ENCODE measurements at places on chromosomes 2 and 18. TPM values are rescaled to one million over a fixed set of nuclear protein-coding genes. Genes with fewer than 3 reads are reported as not detected.
A peak's percentile ranks its signal among the peaks of the same experiment; 100 is the strongest.

- no peak for DNase-seq
These were observed 6.5 kb downstream of the PRPF40A start for GRCh38 chr2:152710713-152711112.

DNA sequence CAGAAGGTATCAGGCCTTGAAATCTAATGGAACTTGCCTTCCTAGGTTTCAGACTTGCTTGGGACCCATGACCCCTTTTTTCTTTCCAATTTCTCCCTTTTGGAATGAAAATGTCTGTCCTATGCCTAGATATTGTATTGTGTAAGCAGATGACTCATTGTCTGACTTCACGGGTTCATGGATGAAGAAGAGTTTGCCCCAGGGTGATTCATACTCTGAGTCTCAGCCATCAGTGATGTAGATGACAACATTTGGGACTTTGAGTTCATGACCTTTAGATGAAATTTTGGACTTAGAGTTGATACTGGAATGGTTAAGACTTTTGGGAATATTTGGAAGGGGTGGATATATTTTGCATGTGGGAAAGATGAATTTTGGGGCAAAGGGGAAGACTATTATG is 11.2 kb upstream of the SCYGR5 start:
- DNase-seq: no peak

GRCh38 chr2:157438863-157439823 is 4.7 kb downstream of the CYTIP start:
- no peak for DNase-seq

DNA sequence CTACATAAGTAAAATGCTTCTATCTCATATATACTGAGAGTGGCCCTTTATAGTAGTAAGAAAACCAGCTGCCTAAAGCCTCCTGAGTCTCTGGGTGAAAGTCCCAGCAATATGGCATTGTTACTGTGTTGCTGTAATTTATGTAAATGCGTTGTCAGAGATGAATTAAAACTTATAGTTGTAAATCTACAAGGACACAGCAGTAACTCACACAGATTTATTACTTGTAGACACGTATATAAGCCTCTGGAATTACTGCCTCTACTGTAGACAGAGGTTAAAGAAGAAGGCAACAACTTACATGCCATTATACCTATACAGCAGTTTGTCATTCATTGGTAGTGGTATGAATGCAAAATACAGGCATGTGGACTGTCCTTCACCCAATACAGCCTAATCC is 169.1 kb upstream of the BOD1L2 start:
- no peak for DNase-seq

TTN gene
- total RNA-seq: 3.7 TPM

DNA sequence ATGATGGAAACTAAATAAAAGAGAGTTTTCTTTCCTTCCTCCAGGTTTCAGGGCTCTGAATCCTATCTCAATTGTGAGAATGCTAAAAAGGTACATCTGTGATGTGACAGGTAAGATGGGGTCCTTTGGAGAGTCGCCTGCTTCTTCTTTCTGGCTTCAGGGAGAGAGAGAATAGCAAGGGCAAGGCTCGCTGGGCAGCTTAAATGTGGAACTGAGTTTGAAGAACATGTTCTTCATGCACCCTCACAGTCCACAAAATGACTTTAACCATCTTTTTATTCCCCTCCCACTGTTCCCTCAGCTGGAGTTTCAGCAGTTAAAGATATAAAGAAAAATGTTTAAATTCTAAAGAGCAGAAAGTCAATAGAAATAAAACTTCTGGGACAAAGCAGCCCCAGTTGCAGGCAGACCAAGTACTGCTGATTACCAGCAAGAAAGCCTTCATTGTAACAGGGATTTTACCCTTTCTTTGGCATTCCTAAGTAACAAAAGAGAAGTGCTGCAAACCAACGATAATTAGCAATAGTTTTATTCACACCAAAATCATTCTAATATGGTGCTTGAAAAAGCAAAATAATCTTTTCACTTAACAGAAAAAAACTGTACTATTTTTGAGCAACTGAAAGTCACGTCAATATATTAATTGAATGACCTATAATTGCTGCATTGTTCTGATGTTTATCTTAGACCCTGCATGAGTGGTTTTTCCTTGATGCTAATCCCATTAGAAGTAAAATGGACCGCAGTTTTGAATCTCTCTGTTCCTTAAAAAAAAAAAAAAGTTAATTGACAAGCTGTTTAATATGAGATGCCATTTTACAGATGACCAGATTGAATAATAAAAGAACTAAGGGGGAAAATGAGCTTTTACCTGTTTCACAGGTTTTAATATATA is 61.5 kb downstream of the LRP2 start:
- DNase-seq: no peak

DNA sequence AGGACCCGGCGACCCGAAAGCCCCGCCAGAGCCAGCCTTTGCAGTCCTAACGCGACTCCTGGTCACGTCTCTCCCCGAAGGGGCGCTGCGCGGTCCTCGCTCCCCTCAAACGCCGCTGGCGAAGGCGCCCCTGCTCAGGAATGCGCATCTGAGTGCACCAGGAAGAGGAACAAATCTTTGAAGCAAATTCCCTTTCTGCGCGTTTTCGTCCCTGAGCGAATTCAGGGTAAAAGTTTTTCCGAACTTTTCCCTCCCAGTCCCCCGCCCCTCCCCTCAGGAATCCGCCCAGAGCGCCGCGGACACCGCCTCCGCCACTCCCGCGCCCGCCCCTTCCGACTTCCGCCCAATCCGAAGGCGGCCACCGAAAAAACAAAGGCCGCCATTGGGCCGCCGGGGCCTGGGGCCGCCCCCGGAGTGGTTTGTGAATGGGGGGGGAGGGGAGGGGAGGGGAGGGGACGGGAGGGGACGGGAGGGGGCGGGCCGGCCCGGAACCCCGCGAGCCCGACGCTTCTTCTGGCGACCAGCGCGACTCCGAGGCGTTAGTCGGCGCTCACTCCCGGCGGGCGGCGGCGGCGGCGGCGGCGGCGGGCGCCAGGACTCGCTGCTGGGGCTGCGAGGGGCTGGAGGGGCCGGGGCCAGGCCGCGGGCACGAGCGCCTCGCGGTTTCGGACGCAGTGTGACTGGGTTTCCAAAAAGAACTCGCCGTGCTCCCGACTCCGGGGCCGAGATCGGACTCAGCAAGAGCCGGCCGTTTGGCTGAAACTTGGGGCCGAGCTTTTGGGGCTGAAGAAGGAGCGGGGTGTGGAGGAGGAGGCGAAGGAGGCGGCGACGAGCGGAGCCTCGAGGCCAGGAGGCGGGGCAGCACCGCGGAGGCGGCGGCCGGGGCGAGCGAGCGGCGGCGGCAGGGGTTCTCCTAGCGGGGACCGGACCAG is at the start of gene FZD7:
Gene FZD7 (plus strand): TSS at position 539 of the 932 bp plus-strand sequence. CDS start 793 bp downstream, outside the sequence.
- peak; percentile 77 for DNase-seq

DNA sequence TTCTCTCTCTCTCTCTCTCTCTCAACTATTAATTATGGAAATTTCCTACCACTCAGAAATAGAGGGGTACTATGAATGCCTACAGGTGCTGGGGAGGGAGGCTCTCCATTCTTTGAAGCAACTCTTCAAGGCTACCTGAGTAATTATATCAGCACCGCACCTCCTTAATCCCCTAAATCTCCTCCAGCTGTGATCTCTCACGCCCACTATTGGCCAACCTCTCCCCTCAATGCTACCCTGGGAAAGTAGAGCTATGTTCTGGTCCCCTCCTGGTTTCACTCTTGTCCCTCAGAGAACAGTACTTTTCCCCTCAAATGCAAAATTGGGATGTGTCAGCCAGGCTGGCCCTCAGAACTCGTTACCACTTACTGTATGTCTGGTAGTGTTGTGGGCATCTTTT is 1.6 kb downstream of the MOCOS start:
- DNase-seq: no peak

GRCh38 chr2:176130957-176131847 is 1.7 kb downstream of the HOXD8 start:
- no peak for DNase-seq

EFHD1 gene
- total RNA-seq: 1.1 TPM

DNA sequence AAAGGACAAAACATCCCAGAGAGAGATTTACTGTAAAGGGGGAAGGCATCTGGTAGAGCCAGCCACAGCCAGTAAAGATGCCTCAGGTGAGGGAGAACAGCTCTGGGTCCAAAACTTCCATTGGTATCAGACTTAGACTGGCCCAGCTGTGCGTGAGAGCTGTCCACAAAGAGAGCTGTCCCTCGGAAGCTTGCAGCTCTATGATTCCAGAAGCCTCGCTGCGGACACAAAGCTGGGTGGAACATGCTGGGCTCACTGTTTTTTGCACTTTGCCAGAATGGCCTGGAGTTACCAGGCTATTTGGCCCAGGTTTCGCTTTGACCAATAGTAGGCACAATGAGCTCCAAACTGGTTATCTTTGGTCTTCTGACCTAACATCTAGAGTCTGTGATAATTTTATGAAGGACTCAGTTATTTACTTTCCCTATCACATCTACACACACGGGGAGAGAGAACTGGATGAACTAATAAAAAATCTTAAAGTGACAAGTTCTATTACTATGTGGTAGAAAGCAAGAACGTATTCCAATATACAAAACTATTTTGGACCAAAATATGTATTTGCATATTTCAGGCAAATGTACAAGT is 101.9 kb downstream of the DNER start:
- DNase-seq: no peak

ERBB4 gene
- 127 TPM for total RNA-seq

GRCh38 chr2:120775194-120775593 is 39.5 kb downstream of the GLI2 start:
- no peak for DNase-seq

GPR45 gene
- total RNA-seq: 0.78 TPM

DNA sequence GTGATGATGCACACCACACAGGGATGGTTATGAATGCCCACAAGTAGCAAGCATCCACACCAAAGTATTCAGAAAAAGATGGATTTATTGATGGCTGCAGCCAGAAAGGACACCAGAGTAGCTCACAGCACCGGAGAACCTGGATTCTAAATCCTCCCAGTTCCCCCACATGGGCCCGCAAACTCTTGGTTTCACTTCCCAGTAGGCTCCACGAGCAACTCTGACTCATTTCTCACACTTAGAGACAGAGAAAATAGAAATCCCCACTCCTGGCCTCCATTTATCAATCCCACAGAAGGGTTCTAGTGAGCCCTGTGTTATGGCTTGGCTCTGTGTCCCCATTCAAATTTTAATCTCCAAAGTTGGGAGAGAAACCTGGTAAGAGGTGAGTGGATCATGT is 426.7 kb upstream of the MYT1L start:
- DNase-seq: no peak

DNA sequence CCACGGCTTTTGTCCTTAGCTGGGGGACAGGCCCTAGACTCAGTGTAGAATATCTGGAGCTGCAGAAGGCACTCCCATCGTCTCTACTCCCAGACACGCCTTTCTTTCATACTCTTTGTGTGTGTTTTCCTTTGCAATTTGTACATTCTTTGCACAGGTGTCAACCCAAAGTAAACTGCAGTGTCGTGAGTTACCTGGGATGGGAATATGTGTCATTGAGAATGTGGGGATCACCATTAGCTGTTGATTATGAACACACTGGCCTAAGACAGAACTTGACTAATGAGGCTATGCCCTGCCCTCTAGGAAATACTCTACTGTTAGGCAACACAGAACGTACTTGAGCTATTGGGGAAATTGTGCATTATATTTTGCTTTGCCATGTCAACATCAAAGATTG is 233.3 kb downstream of the SETBP1 start:
- DNase-seq: no peak

DNA sequence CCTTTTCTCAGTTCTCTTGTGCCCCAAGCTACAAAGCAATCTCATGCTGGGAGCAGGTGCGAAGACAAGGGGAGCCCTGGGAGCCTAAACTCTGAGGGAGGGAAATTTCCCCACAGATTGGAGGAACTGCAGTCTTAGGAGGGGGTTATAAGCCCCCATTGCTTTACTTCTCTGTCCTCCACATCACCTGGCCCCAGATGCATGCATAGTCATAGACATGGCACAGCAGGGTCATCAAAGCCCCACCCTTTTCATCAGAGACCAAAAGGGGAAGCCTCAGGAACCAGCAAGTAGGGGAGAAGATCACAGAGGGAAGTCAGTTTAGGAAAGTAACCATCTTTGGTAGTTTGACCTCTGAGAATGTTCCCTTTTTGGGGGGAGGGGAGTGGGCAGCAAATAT is 33.7 kb downstream of the LANCL1 start:
- no peak for DNase-seq

SCG2 gene
- total RNA-seq: 52.9 TPM

DNA sequence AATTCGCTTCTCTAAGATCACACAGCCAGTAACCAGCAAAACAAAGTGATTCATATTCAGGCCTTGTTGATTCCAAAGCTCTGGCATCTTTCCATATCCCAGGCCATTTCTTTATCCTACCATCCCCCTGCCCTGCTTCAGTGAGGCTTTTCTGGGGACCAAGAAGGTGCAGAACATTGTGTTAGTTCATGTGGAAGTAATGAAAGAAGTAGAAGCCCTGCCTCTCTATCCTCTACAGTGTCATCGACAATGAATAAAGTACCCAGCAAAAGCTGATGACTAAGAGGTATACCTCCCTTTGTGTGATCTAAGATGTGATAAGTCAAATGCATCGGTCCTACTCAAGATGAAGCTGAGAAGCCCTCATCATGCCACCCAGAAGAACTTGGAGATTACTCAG is 383.2 kb downstream of the BCL11A start:
- no peak for DNase-seq

GRCh38 chr2:141515931-141516330 is 614.9 kb downstream of the LRP1B start:
- DNase-seq: no peak

DNA sequence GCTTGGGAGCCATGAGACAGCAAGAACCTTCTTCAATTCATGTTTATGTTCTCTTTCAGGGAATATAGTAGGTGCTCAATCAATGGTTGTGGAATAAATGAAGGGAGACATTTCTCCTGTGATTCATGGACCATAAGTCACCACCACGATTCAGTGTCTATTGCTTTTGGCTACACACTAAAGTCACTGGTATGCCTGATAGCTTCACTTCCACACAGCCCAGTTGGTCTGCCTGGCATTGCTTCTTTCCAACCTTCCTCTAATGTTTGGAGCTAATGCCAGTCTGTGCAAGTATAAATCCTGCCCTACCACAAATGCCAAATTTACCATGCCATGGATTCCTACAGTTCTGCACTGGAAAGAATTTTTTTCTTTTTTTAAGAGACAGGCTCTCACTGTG is 1.3 kb upstream of the CXCR1 start:
- no peak for DNase-seq

EVX2 gene
- total RNA-seq: not detected

DNA sequence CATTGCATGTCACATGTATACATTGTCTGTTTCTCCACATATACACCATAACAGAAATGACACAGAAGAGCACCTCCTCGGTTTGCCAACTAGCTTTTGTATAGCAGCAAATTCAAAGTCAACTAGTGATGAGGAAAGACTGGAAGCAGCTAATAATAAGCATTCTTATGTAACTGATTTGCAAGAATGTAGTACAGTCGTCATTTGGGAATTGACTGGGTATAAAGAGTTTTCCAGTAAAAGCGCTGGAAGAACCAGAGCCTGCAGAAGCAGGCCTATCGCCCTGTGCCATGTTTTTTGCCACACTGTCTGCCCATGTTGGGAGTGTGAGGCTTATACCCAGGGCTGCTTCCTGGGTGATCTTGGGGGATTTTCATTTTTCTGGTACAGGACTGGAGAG is 310.6 kb downstream of the GBX2 start:
- no peak for DNase-seq

- no peak for DNase-seq
These were observed 30.0 kb downstream of the THNSL2 start for GRCh38 chr2:88199912-88200682.

NPPC gene
- not detected for total RNA-seq

MYO5B gene
- 30.7 TPM for total RNA-seq
